ENCODE measurements at places on chromosomes 3 and 15. TPM values are rescaled to one million over a fixed set of nuclear protein-coding genes. Genes with fewer than 3 reads are reported as not detected.

The GP5 gene
- polyA plus RNA-seq = 0.27 TPM

DNA sequence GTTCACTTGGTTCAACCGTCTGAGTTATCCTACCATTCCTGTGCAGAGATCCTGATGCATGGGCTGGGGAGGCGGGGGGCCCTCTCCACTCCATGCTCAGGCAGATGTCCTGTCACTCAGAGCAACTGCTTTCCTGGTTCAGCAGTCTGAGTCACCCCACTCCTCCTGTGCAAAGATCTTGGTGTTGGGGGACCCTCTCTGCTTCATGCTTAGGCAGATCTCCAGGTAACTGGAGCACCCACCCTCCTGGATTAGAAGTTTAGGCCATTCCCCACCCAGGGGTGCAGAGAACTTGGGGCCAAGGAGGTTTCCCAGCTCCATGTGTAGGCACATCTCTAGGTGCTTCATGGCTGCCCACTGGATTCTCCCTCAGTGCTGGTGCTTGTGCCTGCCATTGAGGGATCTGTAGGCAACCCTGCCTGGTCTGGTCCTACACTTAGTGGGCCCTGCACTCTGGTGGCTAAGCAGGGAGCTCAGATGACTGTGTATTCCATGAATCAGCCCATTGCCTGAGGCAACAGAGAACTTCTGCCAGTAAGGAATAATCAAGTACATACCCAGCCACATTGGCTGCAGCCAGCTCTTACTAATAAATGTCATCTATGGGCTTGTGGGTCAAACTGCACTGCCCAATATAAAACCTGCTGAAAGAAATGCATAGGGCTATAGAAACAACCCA, 465.4 kb upstream of the THBS1 start:
- DNase-seq = no peak

- DNase-seq = no peak
Observed at GRCh38 chr15:63004211-63004610, 38.3 kb upstream of the TPM1 start.

GRCh38 chr3:150599611-150600297, 3.4 kb upstream of the SELENOT start:
- DNase-seq = no peak
